Cardiac fibroblast (primary cell): ENCODE measurements at places on chromosomes 12 and 14.

- DNase-seq: no peak
Measured at GRCh38 chr14:60945984-60946383, 34.9 kb downstream of the TRMT5 start.

GRCh38 chr12:91572869-91573268 is 390.3 kb upstream of the DCN start:
- no peak for DNase-seq

DNA sequence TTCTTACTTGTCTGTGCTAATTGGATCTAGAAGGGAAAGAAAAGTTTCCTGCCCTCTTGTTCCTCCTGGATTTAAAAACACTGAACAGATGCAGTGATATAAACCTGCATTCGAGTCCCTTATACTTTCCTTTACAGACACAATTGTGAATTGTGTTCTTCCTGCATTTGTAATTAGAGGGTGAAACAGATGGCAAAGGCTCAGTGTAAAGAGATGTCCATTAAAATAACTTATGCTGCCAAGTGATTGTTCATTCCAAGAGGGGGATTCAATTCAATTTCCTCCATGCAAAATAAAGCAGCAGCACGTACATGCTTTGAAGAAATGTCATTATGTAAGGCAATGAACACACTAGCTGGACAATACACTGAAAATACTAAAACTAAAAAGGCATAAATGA is 248.3 kb upstream of the LRIG3 start:
- DNase-seq: no peak

- DNase-seq: peak; percentile 36
Measured at GRCh38 chr14:70052990-70053389, 135.8 kb downstream of the SLC8A3 start.

DNA sequence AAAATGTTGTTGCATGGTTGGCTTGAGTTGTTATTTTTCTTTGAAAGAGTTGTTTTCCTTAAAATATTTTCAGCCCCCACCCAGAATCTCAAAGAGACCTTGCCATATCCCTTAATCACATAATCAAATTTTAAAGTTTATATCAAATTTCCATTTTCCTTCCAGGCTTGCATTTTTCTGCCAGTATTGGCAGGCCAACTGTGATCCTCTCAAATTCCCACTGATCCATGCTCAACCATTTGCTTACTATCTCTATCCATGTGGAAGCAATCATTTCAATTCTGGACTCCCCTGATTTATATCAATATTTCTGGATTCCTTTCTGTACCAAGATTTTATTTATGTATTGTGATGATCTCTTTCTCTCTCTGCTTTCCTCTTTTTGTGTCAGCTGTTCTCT is 64.2 kb upstream of the PYGL start:
- DNase-seq: no peak
